ENCODE measurements at places on chromosomes 5 and 9.
A peak's percentile ranks its signal among the peaks of the same experiment; 100 is the strongest.

DNA sequence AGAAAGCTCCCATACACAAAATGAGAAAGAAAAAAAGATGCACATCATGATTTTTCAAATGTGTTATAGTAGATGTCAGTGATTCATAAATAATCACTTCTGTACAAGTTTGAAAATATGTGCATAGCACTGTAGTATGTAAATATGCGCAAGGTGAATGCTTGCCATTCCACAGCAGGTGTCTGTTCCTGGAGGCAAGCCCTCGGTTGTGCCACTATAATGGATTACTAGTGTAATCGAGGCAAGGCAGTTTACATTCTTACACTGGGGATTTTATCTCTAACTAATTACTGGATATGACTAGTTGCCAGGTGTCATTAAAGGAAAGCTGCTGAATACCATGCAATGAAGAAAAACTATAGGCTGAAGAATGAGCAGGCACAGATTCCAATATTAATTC lies 93.6 kb downstream of the ARHGEF28 start:
- DNase-seq = no peak

DNA sequence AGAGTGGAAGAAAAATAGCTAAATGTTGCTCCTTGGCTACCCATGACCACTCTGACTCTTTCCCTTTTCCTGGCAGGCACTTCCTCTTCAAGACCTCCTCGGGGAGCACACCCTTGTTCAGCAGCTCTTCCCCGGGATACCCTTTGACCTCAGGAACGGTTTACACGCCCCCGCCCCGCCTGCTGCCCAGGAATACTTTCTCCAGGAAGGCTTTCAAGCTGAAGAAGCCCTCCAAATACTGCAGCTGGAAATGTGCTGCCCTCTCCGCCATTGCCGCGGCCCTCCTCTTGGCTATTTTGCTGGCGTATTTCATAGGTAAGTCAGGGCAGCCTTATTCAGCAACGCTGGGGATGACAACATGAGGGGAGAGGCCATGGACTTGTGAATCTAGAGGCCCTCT lies 298.6 kb upstream of the WWC1 start:
- DNase-seq = no peak

DNA sequence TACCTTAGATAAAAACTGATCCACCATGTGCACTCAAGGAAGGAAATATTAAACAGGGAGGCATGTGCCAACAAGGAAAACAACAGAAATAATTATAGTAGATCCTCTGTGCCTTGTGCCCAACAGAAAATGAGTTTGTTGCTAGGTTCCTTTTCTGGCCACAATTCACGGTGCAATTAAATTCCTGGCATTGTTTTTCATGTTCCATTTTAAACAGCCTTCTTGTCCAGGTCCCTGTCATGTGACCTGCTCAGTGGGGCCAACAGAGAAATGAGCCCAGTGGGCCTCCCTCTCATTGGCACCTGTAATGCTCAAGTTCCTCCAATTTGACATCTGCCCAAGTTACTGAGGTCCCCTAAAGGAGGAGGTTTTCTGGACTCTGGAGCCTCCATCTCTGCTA lies 56.5 kb downstream of the SPOCK1 start:
- DNase-seq = no peak

DNA sequence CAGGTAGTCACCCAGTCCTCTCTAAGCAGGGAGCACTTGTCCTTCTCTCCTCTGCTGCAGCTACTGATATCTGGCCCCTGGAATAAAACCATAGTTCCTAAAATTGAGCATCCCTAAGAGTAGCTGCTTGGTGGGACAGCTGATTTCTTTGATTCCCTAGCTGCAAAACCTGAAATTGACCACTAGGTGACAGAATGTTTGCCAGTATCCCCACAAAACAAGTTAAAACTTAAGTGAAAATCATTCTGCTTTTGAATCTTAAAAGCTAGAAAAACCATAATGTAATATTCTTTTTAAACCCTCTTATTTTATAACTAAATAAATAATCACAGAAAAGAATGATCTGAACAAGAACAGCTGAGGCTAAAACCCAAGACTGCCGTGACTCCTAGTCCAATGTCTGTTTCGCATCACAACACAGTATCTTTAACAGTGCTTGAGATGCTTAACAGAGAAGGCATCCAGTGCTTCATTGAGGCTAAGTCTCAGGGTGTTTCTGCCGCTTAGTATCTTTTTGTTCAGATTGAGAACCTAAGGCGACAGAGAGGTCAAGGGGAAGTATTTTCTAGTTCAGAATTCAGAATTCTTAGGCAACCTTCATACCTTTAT lies 24.4 kb upstream of the TAL2 start:
- no peak for DNase-seq

DNA sequence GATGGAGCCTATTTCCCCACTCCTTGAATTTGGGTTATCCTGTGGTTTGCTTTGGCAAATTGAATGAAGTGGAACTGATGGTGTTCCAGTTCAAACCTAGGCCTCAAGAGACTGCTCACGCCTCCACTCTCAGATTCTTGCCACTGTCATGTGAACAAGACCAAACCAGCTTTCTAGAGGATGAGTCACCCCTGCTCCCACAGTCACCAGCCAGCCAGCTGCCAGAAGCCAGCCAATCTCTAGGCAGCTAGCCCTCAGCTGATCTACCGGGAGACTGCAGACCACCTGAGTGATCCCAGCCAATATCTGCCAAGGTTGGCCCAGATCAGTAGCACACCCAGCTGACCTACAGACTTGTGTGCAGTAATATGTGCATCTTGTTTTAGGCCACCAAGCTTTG lies 300.6 kb downstream of the TMEM38B start:
- DNase-seq = no peak

DNA sequence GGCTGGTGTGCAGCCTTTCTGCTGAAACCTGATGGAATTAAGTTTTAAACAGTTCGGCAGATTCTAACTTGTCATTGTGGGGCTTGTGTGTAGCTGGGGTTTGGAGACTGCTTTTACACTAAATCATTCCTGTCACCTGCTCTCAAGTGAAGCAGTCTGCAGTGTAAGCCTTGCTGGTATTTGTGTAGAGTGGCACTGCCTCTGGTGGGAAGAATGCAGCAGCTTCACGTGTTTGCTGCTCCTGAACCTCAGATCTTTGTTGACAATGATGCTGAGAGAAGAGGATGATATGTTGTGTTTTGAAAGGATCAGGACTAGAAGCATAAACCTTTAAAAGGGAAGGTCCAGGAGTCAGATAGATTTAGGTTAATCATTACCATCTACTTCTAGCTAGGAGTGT lies 88.1 kb downstream of the KDM4C start:
- no peak for DNase-seq

- no peak for DNase-seq
Observed at GRCh38 chr9:121309833-121310425, 42.0 kb downstream of the GSN start.

DNA sequence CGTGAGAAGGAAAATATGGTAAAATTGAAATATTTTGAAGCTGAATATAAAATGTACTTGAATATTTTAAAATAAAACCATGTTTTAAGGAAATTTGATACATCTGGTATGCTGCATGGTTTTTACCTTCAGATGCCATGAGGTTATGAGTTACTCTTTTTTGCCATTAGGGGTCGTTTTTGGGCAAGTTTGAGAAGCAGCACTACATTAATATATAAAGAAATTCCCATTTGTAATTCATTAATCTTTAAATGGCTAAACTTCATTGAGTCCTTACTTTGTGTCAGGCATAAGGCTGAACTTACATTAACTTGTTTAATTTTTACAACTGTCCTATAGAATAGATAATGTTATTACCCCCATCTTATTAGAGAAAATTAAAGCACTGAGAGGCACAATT lies 152.3 kb downstream of the KDM4C start:
- no peak for DNase-seq

GRCh38 chr5:79561525-79561893 lies 47.6 kb upstream of the HOMER1 start:
- no peak for DNase-seq

- DNase-seq = no peak
Observed at GRCh38 chr9:127778280-127779135, at the start of gene SH2D3C. Gene SH2D3C (minus strand): TSS chr9:127778666. CDS start chr9:127778627, 39 bp downstream.

- no peak for DNase-seq
Observed at GRCh38 chr9:89436963-89437625, 60.8 kb downstream of the SEMA4D start.

DNA sequence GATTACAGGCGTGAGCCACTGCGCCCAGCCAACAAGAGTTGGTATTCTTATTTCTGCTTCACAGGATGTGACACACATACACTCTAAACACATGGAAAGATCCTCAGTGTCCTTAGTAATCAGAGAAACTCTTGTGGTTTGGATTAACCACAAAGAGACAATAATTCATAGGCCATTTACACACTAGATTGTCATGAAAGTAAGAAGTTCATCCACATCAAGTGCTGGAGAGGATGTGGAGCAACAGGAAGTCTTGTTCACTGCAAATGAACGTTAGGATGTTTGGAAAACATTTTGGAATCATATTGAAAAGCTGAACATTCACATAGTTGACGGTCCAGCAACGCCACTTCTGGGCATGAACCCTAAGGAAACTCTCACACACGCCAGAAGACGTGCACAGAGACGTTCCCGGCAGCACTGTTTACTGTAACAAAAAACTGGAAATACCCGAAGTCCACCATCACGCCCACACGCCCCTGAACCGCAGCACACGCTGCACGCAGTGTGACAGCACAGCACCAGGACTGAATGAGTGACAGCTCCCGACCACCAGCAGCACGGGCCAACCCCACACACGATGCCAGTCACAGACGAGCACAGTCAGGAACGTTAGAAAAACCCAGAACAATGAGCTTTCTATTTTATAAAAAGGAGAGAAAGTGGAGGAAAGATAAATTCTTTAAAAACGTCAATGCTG lies 87.6 kb downstream of the COL23A1 start:
- no peak for DNase-seq

- peak; percentile 91 for DNase-seq
Observed at GRCh38 chr9:36166168-36166927, 2.8 kb upstream of the CCIN start.

DNA sequence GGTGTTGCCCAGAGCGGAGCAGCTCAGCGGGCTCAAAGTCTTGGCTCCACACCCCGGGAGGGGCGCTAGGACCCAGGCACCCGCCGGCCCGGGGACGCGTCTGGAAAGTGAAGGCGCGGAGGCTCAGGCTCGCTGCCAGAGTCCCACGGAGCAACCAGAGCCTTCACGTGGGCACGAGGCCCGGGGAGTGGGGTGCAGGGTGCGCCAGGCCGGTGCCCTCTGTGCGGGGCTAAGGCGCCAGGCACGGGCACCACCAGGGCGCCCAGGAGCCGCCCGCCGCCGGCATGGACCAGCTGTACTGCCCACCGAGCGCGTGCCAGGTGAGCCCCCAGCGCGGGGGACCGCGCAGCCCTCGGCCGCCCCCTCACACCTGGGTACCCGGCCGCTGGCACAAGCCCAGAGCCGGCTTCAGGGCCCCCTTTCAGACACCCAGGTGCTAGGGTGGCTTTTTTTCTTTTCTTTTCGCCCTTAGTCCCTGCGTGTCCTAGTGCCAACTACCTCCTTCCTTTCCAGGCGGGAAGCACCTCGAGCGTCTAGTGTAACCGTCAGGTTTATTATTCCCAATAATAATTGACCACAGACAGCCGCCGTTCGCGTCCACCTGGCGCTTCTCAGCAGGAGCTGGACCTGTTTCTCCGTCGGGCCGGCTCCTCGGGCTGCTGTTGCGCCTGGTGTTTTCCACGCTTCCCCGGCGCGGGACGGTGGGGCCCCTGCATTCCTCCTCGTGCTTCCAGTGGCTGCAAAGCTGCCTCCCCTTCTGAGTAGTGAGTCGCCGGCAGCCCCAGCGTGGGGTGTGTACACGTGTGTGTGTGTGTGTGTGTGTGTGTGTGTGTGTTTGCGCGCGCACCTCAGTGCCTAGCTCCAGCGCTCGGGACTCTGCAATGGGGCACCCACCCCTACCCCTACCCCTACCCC lies 30.1 kb upstream of the PDE8B start:
- DNase-seq = no peak

DNA sequence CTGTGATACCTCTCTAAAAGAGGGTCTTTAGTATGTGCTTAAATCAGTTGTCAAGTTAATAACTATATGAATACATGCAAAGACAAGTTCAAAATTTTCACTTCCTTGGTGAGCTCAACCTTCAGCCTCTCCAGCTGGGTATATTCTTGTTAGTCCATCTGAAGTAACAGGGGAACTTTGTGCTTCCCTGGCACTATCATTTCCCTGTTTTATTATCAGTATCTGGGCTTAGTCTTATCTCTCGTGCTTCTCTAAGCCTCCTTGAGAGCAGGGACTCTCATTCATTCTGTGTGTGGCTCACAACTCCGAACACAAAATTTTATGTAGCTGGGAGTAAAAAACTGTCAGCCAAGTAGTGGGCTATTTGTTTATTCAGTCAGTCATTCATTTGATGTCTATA lies 175.9 kb upstream of the MAP3K1 start:
- DNase-seq = no peak

DNA sequence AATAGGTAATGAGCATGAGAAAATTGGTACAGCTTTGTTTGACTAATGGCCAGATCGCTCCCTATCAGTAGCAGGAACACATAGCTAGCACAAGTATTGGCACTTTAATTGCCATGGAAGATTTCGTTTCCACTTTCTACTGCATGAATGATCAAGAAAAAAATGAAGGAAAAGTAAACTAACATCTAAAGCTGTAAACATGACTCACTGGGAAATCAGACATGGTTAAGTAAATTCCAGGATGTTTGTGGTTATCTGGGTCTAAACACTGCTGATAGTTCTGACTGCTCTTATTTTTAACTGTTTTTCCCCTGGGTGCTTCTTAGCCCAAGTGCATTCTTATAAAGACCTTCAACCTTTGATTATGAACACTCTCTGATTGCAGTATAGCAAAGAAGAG lies 388.9 kb downstream of the NR2F1-AS1 start:
- DNase-seq = no peak

DNA sequence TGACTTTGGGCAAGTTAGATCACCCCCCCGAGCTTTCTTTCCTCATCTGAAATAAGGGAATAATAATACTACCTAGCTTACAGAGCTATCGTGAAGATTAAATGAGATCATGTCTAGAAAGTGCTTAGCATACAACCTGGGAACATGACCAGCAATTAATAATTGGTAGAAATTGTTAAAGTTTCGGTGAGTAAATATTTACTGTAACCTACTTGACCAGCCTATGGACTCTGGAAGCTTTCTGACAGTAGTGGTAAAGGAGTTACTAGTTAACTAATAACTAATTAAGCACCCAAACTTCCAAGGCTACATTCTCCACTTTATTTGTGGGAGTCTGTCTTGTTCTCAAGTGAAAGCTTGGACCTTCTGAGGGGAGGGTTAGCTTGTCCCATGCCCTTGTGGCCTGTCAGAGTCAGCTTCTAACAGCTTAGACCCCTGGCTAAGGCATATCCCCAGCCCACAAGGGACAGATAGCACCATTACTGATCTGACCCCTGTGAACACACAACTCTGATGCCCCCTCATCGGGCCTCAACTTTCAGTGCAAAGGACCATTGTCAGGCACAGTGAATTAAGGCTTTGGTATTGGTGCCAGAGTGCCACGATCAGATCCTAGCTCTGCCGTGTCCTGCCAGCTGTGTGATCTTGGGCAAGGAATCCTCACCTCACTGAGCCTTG lies 58.7 kb upstream of the SAP30L start:
- no peak for DNase-seq

- no peak for DNase-seq
Observed at GRCh38 chr5:80255431-80255810, 427 bp downstream of the SERINC5 start.

DNA sequence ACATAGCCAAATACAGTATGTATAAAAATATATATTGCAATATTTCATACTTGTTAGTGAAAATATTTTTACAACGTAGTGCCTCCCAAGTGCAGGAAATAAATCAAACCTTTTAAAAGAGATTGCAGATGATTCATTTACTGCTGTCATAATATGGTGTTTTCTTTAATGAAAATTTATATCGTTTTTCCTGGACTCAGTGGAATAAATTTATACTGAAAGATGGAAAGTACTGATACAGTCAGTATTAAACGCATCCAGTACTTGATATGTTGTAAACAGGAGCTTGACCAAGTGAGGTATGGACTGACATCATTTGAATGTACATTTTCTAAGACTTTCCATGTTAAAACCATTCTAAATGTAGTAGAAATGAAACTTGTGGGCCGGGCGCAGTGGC lies 143.4 kb upstream of the ZNF608 start:
- DNase-seq = no peak

All from GM20000 (cell line).